ENCODE measurements at places on chromosomes 3 and 15.

DNA sequence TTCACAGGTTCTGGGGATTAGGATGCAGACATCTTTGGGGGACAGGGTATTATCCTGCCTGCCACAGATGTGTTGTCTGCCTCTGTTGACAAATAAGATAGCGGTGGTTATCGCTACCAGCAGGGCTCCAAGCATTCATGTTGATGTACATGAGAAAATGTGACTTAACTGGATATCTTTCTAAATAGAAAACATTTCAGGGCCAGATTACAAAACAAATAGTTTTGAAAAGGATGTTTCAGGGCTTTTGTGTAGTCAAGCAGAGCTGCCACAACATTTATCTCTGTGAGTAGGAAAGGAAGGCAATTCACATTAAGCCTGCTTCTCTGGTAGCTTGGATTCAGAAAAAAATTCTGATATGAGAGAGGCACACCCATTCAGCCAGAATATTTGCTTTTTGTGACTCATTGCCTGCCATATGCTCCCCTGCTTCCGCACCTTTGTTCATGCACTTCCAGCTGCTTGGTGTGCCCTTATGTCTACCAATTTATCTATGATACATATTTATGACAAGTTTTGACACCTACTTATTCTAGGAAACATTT lies 22.8 kb downstream of the PLS1 start:
- DNase-seq = no peak

DNA sequence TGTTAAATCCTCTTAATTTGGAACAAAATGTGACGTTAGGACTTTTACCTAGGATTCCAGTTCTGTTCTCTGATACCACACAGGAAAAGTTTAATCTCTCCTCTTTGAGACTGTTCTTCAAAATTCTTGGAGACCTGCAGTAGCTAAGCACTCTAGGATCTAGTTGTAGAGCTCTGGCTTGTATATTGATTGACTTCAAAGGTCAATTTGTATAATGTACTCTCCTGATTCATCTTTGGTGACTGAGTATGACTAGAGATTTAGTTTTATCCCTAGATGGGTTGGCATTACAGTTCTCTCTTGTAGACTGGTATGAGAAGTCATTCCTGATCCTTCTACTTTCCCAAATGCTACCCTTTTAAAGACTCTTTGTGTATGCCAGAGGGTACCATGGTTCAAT lies 168.4 kb upstream of the TPRG1 start:
- no peak for DNase-seq

DNA sequence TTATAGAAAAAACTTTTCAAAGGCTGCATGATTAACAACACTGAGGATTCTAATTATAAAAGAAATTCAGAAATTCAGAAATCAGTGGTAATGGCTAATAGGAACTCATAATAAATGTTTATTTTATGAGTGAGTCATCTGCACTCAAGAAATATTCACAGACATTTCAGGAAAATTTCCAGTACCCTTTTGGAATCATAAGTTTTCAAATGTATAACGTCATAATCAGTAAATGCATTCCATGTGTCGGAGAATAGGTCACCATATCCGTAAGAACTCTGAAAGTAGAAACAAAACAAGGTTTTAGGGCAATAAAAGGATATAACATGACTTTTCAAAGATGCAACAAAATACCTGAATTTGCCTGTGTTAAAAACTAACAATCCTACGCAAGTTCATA lies 24.7 kb downstream of the EOGT start:
- DNase-seq = no peak

DNA sequence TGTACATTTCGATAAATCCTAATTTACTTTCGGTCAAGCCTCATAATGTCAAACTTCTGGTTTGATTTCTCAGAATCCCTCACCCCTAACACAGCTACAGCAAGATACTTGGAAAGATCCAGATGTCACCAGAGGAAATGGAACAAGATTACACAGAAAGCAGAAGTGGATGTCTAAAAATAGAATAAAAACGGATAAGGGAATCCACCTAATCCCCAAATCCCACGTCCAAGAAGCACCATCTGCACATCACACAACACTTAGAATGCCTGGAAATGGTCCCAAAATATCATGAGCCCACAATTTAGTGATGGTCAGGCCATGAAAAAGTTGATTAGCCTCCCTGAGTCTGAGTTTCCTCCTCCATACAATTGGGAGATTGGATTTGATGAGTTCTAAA lies 61.7 kb downstream of the AGTR1 start:
- DNase-seq = no peak

- no peak for DNase-seq
Measured at GRCh38 chr3:181791056-181791955, 79.6 kb downstream of the SOX2 start.
